Caki2 (cell line): ENCODE measurements at places on chromosomes 6 and 20.

DNA sequence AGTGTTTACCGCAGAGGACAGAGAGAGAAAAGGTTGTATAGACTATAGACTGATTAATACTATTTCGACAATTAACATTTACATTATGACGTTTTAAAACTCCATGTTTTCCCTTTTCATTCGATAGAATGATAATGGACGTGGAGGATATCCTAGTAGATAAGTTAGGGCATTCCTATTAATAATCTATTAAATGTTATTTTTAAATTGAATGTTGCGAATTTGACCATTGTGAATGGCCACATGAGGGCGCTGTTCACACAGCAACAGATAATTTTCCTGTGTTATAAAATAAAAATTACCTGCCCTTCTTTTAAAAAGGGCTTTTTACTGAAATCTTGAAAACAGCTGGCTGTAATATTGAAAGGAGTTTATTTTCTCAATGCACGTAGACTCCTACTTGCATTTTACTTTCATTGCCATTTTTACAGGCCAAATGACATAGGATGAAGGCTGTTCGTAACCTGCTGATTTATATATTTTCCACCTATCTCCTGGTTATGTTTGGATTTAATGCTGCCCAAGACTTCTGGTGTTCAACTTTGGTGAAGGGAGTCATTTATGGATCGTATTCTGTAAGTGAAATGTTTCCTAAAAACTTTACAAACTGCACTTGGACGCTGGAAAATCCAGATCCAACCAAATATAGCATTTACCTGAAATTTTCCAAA is 3.3 kb downstream of the ADGRB3 start:
- peak; percentile 6 for DNase-seq

DNA sequence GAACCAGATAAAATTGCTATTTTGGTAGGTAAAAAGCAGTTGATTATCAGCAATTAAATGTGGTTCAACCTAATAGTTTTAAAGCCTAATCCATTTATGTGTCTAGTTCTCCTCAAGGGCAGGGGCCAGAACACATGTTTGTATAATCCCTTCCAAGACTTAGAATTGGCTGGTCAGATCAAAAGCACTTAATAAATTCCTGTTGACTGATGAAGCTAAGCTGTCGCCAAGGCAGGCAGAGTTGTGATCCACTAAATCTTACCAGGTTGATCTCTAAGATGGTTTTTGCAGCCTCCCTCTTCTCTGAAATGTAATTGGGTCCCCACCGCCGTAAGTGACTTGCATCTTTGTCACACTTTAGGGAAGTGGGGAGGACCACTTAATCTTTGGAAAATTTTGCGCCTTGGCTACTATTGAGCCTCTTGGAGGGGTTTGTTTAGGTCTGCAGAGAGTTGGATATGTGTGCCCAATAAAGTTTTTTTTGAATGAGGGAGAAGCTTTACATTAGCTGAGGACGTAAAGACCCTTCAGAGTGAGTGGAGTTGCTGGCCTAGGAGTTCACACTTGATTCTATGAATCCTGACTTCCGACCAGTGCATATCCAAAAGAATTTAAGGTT is 65.9 kb downstream of the PHF20 start:
- no peak for DNase-seq

DNA sequence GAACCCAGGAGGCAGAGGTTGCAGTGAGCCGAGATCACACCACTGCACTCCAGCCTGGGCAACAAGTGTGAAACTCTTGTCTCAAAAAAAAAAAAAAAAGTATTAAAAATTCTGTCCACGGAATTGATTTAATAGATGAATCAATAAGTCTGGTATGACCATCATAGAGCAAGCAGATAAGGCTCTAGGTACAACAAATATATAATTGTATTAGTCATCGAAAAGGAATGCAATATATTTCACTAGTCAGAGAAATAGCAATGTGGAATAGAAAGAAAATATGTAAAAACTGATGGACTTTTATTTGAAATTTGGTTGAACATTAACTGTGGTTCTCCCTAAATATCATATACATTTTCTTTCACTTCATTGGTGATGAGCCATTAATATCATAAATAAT is 476.8 kb upstream of the AGPAT4 start:
- DNase-seq, result no peak

- no peak for DNase-seq
Observed at GRCh38 chr20:49356676-49357075, 78.8 kb upstream of the ZNFX1 start.

DNA sequence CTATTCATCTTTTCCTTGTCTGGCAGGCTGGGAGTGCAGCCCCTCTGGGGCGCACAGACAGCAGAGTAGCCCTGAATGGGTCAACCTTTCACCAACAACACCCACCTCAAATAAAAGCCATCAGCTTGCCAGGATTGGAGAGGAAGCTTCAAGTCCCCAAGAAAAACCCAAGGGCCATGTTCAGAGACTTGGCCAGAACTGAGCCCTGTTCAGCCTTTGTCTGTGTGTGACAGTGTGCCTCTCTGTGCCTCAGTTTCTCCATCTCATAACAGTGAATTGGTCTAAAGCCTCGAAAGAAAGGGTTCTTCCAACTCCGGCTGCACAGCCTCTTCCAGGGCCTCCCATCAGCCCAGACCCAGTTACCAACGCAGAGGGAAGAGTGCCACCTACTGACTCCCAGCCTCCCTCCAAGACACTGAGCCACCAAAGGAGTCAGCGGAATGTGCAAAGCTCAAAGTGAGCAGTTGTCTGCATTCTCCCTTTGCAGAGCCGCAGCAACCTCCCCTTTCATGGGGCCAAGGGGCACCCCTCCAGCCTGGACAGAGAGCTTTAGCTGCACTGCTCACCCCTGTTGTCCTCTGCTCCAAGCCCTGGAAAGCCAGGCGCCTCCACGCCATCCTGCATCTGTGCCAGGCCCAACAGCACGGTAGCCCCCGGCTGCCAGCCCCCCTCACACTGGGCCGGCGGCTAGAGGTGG is 82.7 kb upstream of the TOP1 start:
- peak; percentile 7 for DNase-seq

DNA sequence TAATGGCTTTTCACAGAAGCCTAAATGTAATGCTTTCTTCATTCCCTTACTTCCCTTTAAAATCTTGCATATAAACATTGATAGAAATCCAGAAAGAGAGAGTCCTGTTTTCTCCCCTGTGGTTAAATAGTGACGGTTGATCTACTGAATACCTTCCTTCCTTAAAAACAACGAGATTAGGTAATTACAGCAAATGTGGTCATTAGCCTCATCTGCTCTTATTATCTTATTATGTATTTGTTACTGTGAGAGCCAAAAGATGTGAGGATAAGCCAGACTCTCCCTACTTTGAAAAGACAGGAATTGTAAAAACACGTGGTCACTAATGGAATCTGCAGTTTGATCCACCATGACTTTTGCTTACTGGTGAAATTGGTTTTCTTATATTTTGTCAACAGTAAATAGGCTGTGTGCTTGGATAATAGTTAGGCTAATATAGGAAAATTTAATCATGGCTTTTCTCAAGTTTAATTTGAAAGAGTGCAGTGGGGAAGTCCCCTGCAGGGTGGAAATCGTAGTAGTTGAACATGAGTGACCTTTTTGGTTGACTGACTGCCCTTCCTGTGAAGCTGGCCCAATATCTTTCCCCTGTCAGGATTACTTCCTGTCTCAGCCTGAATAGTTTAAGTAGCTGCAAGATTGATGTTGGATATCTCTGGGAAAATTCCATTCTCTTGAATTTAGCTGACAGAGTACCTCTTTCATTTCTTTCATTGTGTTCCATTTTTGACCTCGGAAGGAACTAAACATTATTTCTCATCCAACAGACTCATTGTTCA is 62.8 kb downstream of the JARID2 start:
- peak; percentile 39 for DNase-seq

- no peak for DNase-seq
Observed at GRCh38 chr6:116797585-116797984, 31.3 kb downstream of the GPRC6A start.

DNA sequence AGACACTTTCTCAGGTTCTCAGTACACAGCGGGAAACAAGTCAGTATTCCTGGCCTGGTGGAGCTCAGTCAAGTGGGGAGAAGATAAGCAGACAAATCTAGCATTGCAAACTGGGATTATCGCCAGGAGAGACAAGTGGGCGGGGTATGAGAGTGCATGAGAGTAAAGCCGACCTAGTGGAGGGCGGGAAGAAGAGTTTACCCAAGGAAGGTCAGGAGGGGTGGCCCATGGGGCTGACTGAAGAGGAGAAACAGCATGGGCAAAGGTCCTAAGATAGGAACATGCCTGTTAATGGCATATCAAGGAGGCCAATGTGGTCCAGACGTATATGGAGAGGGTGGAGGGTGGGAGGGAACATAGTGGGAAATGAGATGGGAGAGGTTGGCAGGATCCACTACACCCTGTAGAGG is 12.4 kb upstream of the CSNK2A1 start:
- DNase-seq, result peak; percentile 86

DNA sequence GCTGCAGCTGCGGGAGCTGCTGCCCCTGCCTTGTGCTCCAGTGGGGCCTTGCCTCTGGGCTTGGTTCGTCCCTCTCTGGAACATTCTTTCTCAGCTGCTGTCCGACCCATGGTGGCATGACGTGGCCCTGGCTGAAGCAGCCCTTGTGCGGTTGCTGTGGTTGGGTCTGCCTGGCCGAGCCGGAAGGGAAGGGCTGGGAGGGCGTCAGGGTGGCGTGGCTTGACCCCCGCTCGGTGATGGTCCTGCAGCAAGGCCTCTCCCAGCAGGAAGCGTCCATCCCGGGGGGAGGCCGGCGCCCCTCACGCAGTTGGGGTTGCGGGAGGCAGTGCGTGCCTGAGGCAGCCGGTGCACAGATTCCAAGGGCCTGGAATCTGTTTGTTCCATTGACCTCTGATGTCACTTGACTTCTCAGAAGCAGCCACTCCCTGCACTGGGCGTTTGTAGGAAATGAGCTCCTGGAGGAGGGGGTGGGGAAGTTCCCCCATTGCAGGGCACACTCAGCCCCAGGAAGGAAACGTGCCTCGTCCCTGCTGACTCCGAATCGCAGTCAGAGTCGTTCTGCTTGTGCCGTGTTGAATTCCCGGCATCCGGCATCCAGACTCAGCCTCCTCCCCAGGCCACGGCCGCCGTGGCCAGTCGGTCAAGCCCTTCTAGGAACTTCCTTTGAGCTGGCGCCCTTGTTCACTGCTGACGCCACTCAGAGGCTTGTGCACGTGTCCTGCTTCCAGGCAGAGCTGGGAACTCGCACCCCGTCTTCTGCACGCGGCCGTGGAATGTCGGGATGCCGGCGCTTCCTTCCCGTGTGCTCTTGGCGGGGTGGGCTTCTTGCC is 9.7 kb upstream of the TNFRSF6B start:
- DNase-seq, result peak; percentile 75

GRCh38 chr6:26234421-26235301 is 130.3 kb upstream of the BTN3A2 start:
- DNase-seq, result peak; percentile 92

GRCh38 chr6:45437439-45437815 is 59.7 kb upstream of the SUPT3H start:
- DNase-seq, result no peak

GRCh38 chr20:56245761-56246160 is 2.8 kb upstream of the MC3R start:
- no peak for DNase-seq

GRCh38 chr6:132695773-132696172 is 18.1 kb downstream of the VNN1 start:
- DNase-seq, result no peak
